ENCODE measurements at places on chromosomes 5 and 9. TPM values are rescaled to one million over a fixed set of nuclear protein-coding genes. Genes with fewer than 3 reads are reported as not detected.

HEXB gene
- 117 TPM for total RNA-seq

FOXD4L5 gene
- total RNA-seq = not detected

TPM2 gene
- 681 TPM for total RNA-seq

C9orf50 gene
- 0.36 TPM for total RNA-seq

CRHBP gene
- total RNA-seq = not detected

GDF9 gene
- 0.14 TPM for total RNA-seq

RPL12 gene
- 2,837 TPM for total RNA-seq

ORM2 gene
- total RNA-seq = not detected

STPG3 gene
- not detected for total RNA-seq

GFPT2 gene
- total RNA-seq = 49.9 TPM

GRIA1 gene
- not detected for total RNA-seq

CCDC107 gene
- total RNA-seq = 29.7 TPM

Measured in A549 treated with Mapracorat at 1 μM for 4 hours (cell line).